Epithelial cell of prostate (primary cell): ENCODE measurements at places on chromosomes 1 and 21.

DNA sequence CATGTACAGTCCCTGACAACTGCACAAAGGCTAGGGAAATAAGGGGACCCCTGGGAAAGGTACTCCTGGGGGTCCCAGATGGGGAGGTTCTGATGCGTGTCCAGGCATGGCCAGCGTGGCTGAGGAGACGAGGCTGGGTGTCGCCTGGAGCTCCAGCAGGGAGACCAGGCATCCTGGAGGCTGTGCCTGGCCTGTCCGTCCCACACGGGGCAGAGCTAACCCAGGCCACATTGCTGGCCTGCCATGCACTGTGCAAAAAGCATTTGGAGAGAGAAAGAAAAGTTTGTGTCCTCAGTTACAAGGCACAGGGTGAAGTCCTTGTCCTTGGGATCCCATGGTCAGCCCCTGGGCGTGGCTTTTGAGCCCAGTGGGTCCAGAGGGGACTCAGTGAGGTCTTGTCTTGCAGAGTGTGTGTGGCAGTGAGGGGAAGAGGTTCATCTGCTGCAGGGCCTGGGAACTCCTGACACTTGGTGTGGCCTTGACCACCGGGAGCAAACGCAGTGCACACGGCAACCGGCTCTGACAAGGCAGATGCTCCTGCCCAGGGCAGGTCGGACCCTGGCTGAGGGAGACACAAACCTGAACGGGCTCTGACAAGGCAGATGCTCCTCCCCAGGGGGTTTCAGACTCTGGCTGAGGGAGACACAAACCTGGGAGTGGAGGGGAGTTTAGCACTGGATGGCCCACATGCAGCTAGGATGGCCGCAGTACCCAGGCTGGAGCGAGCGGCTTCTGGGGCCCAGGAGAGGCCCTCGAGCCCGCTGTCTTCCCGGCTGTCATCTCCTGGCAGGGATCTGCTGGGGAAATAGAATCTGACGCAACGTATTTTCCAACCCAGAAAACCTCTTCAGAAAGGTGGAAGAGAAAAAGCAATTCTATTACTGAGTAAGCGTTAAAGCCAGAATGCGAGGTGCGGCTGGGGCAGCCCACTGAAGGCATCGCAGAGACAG lies 37.3 kb upstream of the COL18A1 start:
- DNase-seq: no peak

DNA sequence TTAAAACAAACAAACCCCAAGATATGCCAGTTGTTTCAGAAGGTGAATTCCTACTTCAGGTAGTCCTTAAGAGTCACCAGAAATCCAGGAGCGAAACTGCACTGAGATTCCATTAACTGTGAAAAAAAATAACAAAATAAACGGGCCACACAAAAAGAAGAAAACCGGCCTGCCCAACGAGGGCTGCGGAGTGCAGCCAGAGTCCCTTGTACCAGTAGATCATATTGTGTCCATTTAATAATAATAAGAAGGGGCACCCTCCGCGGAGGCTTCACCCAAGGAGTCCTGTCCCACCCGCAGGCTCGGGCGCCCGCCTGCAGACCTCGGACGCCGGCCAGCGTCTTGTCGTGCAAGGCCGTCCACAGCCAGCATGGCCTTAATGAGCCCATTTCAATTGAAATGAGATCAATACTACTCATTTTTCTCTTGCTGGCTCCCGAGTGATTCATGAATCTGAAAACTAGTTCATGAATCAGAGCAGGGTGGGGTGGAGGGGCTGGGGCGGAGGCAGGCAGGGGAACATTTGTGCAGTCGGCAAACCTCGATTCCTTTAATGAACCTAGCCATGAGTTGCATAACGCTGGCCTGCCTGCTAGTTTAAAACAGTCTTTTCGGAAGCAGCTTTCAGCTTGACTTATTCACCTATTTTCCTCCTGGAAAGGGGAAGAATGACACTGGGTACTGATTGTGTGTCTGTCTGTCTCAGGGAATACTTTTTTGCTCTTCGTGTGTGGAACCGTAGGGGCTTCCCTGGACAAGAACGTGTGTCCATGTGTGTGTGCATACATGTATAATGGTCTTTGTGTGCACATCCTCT lies 113.1 kb upstream of the IRF2BP2 start:
- peak; percentile 90 for DNase-seq

DNA sequence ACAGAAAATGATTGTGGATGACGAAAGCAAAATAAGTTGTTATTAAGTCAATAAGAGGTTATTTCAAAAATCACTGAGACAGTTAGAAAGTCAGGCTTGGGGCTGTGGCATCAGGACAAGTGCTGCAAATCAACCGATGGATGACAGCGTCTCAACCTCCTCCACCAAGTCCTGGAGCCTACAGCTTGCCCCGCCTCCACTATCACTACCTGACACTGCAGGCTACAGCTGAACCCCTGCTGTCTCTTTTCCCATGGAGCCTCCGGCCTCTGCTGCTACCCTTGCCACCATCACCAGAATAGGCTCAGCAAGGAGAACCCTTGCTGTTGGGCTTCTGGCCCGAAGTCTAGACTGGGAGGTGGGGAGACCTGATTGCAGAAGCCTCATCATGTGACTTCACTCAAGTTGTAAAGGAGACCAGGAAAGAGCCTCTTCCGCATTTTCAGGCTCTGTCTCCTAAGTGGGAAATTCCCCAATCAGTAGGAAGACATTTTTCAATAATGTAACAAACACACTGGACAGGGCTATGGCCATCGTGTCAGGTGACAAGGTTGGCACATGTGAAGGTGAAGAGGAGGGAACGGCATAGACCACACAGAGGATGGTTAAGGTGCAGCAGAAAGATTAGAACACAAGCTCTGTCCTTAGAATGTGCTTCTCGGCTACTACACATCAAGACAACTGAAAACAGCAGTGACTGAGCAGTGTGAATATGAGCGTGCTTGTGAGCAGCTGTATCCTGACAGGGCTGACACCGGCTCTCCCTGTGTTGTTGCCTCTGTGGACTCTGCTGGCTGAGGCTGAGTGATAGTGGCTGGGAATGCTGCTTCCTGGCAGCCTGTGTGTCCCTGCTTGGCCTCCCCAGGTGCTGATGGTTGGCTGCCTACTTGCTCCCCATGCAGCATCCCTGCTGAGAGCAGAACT lies 660.7 kb downstream of the PTPRU start:
- no peak for DNase-seq

- no peak for DNase-seq
Measured at GRCh38 chr1:114126261-114127095, 27.2 kb downstream of the SYT6 start.

- no peak for DNase-seq
Measured at GRCh38 chr1:84972377-84972987, 24.4 kb downstream of the MCOLN2 start.

GRCh38 chr1:14738235-14738634 lies 139.8 kb downstream of the KAZN start:
- peak; percentile 52 for DNase-seq

- DNase-seq: no peak
Measured at GRCh38 chr1:160206421-160207117, 1.4 kb downstream of the PEA15 start.

GRCh38 chr21:46061518-46061917 lies 36.4 kb upstream of the COL6A2 start:
- DNase-seq: no peak

DNA sequence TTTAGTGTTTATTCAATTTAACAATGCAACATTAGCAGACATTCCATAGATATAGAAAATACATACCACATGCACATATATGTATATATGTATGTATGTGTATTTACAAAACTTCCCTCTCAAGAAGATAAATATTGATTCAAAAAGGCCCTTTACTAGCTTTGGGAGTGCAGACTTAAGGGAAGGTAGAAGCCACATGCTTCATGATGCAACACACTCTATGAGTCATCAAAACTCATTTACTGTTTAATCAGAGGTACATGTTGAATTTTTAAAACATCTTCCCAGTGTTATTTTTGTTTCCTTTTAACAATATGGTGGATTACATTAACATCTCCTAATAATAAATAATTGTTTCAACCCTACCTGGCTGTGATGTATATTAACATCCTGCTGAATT lies 61.4 kb upstream of the KIRREL1 start:
- peak; percentile 22 for DNase-seq

DNA sequence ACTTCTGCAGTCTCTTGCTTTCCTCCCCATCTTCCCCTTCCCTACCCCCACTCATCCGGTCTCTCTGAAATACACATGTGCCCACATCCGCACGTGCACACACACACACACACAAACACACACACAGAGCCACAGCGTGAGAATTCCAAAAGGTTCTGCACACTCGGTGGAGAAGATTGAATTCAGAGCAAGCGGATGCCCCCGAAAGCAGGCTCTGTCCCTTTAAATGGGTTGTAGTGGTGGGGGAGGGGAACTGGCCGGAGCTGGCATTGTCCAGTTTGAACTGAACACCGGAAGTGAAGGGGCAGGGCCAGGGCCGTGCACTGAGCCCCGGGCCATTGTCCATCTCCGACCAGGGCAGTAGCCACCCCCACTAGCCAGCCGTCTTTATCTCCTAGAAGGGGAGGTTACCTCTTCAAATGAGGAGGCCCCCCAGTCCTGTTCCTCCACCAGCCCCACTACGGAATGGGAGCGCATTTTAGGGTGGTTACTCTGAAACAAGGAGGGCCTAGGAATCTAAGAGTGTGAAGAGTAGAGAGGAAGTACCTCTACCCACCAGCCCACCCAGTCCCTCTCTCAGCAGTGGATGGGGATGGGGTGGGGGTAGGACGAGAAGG lies 1.3 kb upstream of the LIN28A start:
- DNase-seq: no peak

DNA sequence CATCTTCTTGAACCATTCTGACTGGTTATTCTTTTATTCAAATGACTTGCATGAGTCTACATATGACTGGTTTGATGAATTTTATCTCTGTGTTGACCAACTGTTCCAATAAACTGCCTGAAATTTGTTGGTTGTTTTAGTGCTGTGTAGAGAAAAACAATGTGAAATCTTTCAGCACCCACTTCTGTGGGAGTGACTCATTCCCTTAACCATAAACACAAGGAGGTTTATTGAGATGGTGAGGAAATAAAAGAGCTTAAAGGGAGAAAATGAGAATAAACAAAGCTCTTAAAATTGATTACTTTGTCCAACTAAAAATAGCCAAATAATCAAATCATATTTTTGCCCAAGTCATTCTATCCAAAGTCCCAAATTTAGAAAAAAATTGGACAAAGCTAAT lies 341.1 kb downstream of the TGFB2 start:
- no peak for DNase-seq

DNA sequence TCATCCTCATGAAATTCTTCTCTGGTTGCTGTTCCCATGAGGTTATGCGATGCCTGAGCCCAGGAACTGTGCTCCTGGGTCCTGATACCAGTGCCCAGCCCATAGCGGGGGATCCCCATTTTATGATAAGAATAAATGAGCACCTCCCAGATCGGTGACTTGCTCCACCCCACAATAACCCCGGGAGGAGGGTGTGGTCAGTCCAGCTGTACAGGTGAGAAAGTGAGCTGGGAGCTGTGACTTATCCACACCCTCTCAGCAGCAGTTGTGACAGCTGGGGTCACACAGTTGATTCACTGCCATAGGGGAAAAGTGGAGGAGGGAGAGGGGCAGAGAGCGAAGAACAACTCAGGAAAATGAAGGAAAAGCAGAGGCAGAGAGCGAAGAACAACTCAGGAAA lies 33.4 kb downstream of the OR2G3 start:
- no peak for DNase-seq

DNA sequence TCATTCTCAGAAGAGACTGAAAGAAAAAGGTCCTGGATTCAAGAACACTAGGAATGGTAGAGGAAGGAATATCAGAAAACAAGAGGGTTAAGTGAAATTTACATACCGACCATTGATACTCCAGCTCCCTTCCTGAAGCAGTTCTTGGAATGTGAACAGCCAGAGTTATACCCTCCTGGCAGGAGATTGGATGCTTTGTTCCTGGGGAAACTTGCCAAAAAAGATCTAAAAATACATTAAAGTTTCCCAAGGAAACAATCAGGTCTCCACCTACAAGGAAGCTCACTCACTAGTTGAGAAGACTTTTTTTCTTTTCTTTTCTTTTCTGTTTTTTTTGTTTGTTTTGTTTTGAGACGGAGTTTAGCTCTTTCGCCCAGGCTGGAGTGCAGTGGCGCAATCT lies 91.1 kb downstream of the HLX start:
- no peak for DNase-seq

DNA sequence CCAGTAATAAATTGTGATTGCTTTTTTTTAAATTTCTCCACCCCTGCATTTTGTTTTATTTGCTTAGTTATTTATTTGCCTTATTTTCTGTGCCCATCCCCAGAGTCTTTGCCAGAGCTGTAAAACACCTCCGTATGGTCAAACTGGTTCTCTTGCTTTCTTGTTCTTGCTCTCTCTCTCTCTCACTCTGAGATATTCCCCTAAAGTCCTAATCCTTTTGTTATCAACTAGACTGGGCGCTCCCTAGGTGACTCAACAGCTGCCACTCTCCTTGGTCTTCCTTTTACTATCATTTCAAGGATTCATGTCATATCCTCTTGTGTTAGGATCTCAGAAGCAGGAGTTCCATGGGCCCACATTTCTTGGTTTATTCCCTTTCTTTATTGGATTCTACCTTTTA lies 160.0 kb downstream of the PRDM2 start:
- peak; percentile 20 for DNase-seq

DNA sequence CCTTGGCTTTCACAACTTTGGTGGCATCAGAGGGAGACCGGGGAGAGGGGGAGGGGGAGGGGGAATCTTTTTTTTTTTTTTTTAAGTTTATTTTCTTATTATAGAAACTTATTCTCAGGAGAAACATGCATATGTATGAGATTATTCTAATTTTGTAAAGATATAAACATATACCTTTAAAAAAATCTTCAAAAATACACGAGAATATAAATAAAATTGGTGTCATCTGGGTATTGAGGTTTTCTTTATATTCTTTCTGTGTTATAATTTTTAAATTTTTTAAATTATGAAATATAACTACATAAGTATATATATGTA lies 18.9 kb upstream of the SNRPE start:
- no peak for DNase-seq

GRCh38 chr21:45865106-45865835 lies 116.3 kb upstream of the COL6A1 start:
- DNase-seq: peak; percentile 27

GRCh38 chr1:100321506-100321905 lies 30.8 kb upstream of the CDC14A start:
- DNase-seq: no peak

GRCh38 chr1:198124673-198125072 lies 32.1 kb upstream of the NEK7 start:
- DNase-seq: no peak

GRCh38 chr1:156113282-156113950 lies 1.1 kb upstream of the LMNA start:
- DNase-seq: no peak

DNA sequence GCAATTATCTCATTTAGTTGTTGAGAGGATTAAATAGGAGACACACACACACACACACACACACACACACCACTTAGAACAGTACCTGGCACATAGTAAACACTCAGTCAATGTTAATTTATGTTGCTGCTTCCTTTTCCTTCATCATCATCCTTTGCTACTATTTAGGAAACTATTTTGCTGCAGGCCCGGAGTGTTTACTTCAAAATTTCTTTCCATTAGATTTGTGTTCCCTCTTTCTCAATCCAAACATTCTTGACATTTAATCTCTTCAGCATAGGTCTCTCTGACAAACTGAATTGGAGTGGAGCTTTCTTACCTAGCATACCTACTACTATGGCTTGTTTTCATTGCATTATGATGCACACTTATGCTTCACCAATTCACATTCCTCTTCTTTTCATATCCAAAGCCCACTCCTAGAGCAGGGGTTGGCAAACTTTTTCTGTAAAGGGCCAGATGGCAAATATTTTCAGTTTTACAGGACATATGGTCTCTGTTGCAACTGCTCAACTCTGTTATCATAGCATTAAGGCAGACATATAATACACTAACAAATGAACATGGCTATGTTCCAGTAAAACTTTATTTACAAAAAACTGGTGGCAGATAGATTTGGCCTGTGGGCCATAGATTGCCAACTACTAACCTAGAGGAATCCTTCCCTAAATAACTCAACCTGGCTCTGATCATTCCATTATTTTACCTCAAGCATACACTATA lies 49.5 kb downstream of the SCMH1 start:
- DNase-seq: no peak
